Muscle of arm (tissue), 14 donors: ENCODE measurements at places on chromosomes 12 and 14.

GRCh38 chr14:95197551-95197950 is 40.2 kb upstream of the DICER1 start:
- no peak for DNase-seq

- DNase-seq: no peak
Observed at GRCh38 chr12:508795-509194, 49.1 kb downstream of the B4GALNT3 start.

- DNase-seq: no peak
Observed at GRCh38 chr12:5723711-5724252, 221.3 kb downstream of the ANO2 start.

DNA sequence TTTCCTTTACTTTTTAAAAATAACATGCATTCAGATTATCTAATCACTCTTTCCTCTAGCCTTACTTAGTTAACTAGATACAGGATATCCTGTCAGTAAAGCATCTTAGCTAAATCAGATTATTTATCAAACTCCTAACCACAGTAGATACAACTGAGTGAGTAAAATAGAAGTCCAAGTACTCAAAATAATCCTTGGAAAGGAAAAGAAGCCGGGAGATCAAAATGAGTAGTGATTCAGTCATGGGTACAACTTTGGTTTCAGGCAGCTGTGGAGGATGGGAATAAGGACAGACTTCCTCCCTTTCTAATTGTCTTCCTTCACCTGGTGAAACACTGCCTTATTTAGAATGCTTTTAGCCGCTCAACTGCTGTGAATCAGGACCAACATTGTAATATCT is 29.4 kb downstream of the GNG2 start:
- DNase-seq: no peak

GRCh38 chr14:92680781-92681650 is 67.4 kb downstream of the LGMN start:
- peak; percentile 82 for DNase-seq

- no peak for DNase-seq
Observed at GRCh38 chr12:2960390-2960956, 1.3 kb downstream of the TEAD4 start.

GRCh38 chr14:106837870-106838269 is 1311.5 kb downstream of the TMEM121 start:
- DNase-seq: no peak

DNA sequence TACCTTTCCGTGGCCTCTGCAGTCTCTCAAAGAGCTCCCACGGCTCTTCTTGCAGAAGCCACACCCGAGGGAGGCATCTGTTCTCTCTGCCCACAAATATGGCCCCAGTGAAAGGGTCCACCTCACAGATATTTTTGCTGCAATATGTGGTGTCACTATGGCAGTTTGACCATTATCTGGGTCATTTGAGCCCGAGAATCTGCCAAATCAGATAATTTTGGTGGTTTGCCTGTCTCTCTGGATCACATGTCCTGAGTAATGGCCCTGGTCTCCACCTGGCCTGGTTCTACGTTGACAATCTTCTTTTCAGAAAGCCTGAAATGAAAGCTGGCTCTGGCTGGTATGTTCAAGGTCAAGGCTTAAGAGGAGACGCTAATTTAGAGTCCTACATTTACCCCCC is 5.7 kb upstream of the WSCD2 start:
- no peak for DNase-seq

DNA sequence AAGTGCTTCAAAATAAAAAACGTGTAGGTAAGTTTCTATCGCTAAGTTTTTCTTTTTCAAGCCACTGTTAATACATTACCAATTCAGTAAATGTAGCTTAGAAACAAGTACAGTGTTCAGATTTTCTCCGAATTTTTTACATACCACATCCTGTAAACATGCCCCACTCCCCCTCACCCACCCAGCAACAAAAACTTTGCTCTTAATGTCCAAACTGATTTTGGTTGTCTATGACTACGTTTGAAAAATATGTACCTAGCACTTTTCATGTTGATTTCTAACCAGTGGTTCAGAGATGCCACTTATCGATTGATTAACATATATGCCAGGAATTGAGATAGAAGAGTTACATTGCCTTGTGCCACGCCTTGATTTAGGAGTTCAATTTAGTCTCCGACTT is 663 bp upstream of the LIN7A start:
- DNase-seq: no peak

- peak; percentile 40 for DNase-seq
Observed at GRCh38 chr12:80412343-80412953, 31.6 kb upstream of the PTPRQ start.

GRCh38 chr14:104676694-104677511 is 12.5 kb upstream of the INF2 start:
- DNase-seq: no peak

DNA sequence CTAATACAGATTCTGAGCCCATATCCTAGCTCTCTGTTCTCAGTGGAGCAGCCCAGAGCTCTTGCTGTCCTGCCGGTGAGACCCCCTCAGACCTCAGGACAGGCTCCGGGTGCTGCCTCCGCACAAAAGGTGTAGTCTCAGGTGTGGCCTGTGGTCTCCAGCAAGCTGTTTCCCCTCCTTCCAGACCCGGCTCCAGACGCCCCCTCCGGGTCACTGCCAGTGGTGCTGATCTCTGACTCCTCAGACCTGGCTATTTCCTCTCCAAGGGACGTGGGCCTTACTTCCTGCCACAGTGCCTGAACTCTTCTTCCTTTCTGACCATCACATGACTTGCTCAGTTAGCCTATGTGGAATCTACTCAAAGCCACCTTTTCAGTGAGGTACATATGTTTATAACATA is 337.5 kb downstream of the GLT1D1 start:
- DNase-seq: no peak

DNA sequence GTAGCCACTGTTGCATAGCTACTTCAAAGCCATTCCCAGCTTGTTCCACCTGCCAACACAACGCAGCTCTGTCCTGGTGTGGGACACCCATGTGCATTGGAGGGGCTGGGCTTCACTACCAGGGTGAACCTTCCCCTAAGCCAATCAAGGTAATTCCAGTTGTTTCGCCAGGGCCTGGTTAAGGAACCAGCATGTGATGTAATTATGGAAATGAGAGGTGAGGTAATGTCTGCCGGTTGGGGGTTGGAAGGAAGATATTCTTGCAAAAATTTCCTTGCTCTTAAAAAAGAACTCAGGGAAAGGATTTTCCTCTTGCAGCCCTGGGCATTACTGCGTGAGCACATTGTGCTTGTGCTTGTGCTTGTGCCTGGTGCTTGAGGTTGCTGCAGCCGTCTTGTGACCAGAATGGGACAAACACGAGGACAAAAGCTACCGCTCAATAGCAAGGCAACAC is 14.9 kb downstream of the TUBA1C start:
- no peak for DNase-seq

GRCh38 chr14:77242752-77243151 is 28.3 kb downstream of the NGB start:
- no peak for DNase-seq

DNA sequence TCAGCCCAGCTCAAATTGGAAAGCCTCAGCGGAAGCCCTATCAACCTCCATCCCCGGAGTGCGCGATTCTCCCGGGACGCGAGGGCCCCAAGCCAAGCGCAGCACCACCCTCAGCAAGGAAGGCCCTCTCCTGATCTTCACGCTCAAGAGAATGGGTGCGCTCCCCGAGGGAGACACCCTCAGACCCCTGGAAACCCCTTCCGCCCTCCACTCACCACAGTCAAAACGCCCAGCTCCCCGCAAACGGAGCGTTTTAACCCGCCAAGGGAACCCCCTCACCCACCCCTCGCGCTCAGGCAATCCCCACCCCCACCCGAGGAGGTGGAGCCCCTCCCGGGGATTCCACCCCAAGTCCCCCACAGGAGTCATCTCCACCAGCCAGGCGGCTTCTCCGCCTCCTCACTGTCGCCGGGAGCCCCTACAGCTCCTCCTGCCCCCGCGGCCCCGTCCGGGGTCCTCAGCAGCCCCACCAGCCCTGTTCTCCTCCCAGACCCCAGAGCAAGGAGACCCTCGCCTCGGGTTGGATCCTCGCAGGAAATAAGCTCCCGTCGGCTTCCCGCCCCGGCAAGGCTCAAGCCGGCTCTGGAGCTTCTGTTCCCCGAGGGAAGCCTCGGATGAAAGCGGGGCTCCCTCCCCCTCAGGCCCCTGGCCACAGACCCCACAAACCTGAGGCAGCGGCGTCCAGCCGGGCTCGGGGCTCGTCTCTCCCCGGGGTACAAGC is 507 bp downstream of the BAZ2A start:
- DNase-seq: peak; percentile 27

DNA sequence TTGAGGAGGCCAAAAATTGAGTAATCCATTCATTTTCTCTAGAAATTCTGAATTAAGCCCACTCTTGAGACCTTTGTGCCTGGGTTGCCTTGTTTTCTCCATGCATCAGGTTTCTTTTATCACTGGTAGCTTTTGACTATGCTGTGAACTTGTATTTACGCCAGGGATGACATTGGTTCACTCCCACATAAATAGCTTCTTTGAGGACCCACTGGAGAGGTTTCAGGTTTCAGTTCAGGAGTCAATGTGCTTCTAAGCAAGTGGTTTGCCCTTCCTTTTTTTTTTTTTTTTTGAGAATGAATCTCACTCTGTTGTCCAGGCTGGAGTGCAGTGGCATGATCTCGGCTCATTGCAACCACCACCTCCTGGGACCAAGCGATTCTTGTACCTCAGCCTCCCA is 10.2 kb upstream of the SLC17A8 start:
- no peak for DNase-seq

- no peak for DNase-seq
Observed at GRCh38 chr12:128818065-128819022, 5.4 kb downstream of the SLC15A4 start.

DNA sequence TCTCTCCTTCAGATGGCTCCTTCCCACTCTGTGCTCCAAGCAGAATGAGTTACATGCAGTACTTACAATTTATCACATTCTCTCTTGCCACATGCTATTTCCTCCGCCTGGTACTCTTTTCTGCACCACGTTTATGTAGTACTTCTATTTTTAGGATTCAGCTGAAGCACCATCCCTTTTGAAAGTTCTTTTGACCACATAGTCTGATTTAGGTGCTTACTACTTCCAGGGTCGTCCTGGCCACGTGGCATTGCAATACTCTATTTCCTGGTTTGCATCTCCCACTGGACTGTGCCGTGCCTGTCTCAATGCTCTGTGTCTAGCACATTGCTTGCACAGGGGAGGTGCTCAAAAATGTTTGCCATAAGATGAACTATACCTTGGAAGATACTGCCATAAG is 16.3 kb upstream of the TBC1D30 start:
- DNase-seq: no peak

- no peak for DNase-seq
Observed at GRCh38 chr12:30807695-30808034, 52.9 kb upstream of the CAPRIN2 start.

GRCh38 chr12:46915082-46915481 is 89.3 kb upstream of the SLC38A4 start:
- DNase-seq: peak; percentile 68

GRCh38 chr12:104985206-104985605 is 910 bp upstream of the NOPCHAP1 start:
- DNase-seq: no peak
